Fibroblast of mammary gland (primary cell): ENCODE measurements at places on chromosomes 1 and 21.

DNA sequence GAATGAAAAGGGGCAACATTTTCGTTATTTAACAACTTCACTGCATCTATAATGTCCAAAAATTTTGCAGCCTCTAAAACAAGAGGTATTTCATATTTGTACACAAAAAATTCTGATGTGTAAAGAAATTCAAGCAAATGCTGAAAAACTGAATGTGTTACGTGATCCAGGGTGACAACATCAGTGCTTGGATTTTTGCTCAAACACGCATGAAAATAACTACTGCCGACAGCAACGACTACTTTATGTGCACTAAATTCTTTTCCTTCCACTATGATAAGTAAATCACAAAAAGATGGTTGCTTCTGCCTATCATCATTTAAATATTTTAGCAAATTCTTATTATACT is 53.4 kb upstream of the ASPM start:
- no peak for DNase-seq

- DNase-seq: no peak
Observed at GRCh38 chr1:194774535-194774934, 1588.1 kb upstream of the B3GALT2 start.

- peak; percentile 70 for DNase-seq
Observed at GRCh38 chr1:173255214-173255813, 48.2 kb upstream of the TNFSF4 start.

DNA sequence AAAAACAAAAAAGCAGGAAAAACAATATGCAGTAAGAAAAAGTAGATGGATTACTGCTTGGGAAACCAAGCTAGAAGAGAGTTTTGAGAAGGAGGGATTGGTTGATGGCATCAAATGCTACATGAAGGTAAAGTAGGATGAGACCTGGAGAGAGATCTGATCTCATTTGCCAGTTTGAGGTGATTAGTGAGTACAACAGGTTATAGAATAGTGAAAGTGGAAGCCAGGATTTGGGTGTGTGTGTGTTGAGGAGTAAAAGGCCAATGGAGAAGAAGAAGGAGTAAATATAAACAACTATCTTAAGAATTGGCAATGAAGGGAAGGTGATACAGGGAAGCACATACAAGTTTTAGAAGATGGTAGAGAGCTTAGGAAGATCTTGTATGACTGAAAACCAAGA is 76.7 kb downstream of the DISP1 start:
- no peak for DNase-seq

GRCh38 chr1:54337928-54338327 is 68.3 kb downstream of the SSBP3 start:
- no peak for DNase-seq

GRCh38 chr1:101198842-101199636 is 37.8 kb upstream of the S1PR1 start:
- DNase-seq: no peak

GRCh38 chr1:230747890-230748800 is 957 bp downstream of the CAPN9 start:
- DNase-seq: no peak

DNA sequence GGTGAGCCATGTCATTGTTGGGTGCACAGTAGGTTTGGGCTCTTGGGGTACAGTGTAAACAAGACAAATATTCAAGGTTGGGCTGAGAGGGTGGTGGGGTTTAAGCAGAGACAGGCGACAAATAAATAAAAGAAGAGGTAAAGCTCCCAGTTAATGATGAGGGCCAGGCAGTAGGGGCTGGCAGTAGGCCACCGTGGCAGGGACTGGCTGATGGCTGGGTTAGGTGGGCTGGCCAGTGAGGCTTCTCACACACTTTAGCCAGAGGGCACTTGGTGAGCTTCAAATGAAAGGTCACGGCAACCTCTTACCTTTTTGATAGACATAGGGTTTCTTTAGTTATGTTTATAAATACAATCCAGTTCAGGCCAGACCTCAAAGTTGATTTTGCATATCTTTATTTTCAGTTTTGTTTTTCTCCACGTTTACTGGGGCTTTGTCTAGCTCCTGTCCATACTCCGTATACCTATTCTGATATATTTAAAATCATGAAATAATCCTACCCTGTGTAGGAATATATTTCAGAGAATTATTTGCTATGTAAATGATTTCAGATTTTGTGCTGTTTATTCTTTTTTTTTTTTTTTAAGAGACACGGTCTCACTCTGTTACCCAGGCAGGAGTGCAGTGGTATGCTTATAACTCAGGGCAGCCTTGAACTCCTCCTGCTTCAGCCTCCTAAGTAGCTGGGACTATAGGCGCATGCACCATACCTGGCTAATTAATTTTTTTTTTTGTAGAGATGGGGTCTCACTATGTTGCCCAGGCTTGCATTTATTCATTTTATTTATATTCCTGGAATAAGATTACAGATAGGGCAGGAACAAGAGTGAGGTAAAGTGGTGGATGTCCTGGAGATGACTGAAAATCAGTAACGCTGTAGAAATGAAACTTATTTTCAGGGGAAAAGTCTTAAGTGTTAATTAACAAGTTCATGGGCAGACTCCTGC is 122.7 kb downstream of the RYR2 start:
- no peak for DNase-seq

GRCh38 chr1:54488779-54489626 is 59.0 kb upstream of the ACOT11 start:
- peak; percentile 46 for DNase-seq

- DNase-seq: peak; percentile 99
Observed at GRCh38 chr1:44628962-44629756, 45.1 kb downstream of the TMEM53 start.

DNA sequence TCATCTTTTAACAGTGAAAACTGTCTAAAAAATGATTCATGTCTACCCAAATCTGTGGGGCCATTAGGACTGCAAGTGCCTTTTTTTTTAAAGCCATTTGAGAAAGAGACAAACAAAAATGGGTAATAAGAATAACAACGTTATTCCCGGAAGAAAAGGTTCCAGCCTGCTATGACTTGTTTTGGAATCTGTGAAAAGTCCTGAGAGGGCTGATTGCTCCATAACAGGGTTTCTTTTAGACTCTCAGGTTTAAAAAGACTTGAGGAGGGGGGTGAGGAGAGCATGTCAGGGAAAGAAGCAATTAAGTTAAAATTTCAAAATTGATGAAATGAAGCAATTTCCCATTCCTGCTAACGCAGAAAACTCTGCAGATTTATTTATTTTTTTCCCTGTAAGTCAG is 56.4 kb downstream of the CACHD1 start:
- DNase-seq: no peak

DNA sequence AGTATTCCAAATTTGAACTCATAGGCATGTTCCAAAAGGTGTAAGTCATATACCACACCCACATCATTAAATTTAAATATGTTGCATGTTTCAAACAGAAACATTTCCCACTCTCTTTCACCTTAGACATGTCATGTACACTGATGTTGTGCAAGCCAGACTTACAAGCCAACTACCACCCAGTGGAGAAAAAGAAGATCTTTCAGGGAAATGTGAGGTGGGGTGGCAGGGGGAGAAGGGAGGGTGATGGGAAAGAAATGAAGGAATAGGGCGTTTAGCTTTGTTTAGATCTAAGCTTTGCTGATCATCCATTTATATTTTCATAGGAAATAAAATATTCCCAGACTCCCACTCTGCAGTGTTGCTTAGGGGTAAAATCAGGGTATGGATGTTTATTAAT is 1.6 kb downstream of the NEGR1 start:
- peak; percentile 30 for DNase-seq

DNA sequence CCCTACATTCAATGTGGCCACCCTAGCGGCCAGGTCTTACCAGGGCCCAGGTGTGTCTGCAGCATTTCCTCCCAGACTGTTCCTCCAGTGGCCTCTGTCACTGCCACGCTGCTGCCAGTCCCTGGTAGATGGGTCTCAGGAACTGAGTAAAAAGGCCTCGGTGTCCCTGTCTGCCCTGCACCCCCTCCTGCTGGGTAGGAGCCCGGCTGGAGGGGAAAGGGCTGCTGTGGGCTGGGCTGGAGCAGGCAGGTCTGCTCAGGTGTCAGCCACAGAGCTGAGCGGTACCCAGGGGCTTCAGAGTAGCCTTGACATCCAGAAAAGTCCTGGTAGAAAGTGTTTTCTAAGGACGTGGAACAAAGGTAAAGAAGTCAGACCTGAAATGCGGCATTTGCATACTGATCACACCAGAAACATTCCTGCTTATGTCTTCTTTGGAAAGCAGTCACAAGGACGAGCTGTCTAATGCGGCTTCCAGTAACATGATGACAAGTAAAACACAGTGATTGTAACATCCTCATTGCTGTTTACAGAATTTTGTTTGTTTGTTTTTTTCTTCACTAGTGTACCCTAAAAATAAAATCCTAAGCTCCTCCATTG is 32.6 kb downstream of the SEC16B start:
- no peak for DNase-seq

GRCh38 chr1:187384504-187384903 is 555.8 kb downstream of the PLA2G4A start:
- no peak for DNase-seq

GRCh38 chr1:30511991-30512913 is 211.1 kb downstream of the MATN1 start:
- DNase-seq: peak; percentile 33
